Breast epithelium (tissue), 4 donors: ENCODE measurements at places on chromosomes 2 and 18.

- DNase-seq, result no peak
Measured at GRCh38 chr2:30425326-30425725, 21.7 kb upstream of the LCLAT1 start.

- DNase-seq, result no peak
Measured at GRCh38 chr18:8813611-8814010, 108.3 kb downstream of the MTCL1 start.

DNA sequence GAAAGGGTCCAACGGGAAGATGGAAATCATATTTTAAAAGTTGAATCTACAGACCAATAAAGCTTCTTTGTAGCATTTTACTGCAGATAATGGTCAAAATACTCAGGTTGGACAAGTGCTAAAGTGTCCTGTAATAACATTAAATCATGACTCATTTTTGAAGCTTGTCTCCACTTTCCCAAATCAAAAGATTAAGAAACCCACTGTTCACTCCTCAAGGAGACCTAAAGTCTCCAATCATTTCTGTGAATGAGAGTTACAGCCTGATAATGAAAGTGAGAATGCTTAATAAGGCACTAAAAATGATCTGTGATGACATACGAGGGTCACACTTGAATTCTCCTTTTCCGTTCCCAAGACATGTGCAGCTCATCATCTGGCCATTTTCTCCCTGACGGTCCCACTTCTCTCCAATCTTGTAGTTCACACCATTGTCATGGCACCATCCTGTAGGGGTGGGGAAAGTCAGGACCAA, 53.4 kb downstream of the ATIC start:
- DNase-seq, result no peak

DNA sequence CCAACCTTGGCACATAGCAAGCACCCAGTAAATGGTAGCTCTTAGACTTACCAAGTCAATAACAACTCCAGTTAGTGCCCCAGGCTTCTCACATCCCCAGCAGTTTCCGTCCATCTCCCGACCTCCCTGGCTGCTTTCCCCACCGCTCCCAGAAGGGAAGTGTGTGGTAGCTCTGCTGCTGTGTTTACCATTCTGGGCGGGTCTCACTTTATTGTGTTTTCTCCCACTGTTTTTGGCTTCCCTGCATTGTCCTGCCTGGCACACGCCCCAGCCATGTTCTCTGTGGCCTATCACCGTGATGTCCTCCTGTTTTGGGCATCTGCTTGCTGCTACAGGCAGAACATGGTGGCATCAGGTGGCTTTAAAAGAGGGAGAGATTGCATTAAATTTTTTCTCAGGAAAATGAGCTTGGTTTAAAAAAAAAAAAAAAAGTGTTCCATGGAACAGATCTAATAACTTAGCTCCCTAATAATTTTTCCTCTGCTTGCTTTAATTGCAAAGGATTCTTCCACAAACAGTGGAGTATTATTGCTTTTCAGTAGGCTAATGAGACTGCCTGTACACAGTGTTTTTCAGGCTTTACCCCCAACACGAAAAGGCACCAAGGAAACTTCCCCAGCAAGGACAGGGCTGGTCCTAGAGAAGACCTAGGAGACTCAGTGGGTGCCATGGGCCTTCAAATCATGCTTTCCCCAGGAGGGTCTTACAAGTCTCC, 8.0 kb upstream of the COX7A2L start:
- DNase-seq, result peak; percentile 57
